Activated CD4-positive, alpha-beta T cell treated with anti-CD3 and anti-CD28 coated beads, Interleukin-2, amount 50 U/mL, for 1 hour (primary cell): ENCODE measurements at places on chromosomes 3 and 15.

GRCh38 chr15:80780416-80781221, 1.4 kb downstream of the CEMIP start:
- no peak for DNase-seq

- DNase-seq: no peak
Measured at GRCh38 chr3:23465569-23465968, 262.4 kb downstream of the UBE2E2 start.

GRCh38 chr3:115401851-115402501, 221.3 kb upstream of the GAP43 start:
- no peak for DNase-seq

- no peak for DNase-seq
Measured at GRCh38 chr15:96896766-96897165, 566.3 kb downstream of the NR2F2 start.

- no peak for DNase-seq
Measured at GRCh38 chr3:78634316-78634715, 1133.5 kb downstream of the ROBO1 start.

DNA sequence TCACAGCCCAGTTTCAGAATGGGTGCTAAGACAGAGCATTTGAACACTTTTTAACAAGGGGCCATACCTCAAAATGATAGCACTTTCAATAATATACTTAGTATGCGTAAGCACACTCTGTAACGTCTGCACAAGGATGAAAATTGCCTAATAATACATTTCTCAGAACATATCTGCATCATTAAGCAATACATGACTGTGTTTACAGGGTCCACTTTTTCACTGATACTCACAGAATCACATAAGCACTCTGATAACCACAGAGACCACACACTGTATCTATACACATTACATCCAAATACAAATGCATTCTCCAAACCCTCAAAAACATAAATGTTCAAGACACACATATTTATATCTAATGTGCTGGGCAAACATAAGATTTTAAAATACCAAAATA, 79.8 kb downstream of the NR1I2 start:
- no peak for DNase-seq

- DNase-seq: no peak
Measured at GRCh38 chr3:196517919-196518318, 2.8 kb upstream of the SMCO1 start.

DNA sequence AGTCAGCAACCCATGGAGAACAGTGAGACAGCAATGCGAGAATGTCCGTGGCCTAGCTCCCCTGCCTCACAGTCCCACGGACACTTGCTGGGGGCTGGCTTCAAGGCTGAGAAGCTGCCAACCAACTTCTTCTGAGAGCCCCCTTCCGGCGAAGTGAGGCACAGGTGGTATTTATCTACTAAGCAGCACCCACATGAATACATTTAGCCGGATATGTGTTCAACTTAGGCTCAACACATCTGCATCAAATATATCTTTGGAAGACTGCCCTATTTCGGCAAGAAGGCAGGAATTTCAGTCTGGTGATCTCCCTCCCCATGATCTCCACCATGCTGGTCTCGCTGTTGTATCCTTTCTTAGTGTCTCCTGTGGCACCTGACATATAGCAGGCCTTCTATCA, 340.9 kb upstream of the NR2E3 start:
- DNase-seq: no peak

- no peak for DNase-seq
Measured at GRCh38 chr15:62935300-62936081, 107.1 kb upstream of the TPM1 start.

GRCh38 chr15:83444936-83445335, 2.2 kb upstream of the SH3GL3 start:
- no peak for DNase-seq
